ENCODE measurements at places on chromosomes 6 and 20.

- no peak for DNase-seq
Observed at GRCh38 chr20:49319208-49319809, 41.5 kb upstream of the ZNFX1 start.

DNA sequence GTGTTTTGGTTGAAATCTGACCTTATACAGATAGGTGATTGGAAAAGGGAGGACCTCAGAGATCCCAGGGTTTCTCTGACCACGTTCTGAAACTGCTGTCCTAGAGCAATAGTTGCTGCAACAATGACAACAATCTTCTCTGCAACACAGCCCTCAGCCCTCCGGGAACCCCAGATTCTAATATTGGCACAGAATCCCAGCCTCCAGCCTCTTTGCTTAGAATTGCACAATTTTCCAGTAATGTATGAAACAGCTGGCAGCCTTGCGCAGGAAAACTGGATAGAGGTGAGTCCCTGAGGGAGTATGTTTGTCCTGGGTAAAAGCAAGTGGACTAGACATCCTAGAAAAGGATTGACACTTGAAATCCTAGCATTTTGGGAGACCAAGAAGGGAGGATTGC, 30.4 kb upstream of the PNRC1 start:
- no peak for DNase-seq

- peak; percentile 44 for DNase-seq
Observed at GRCh38 chr6:31729515-31729978, 448 bp upstream of the DDAH2 start.

GRCh38 chr6:118867181-118867580, 26.8 kb upstream of the ASF1A start:
- DNase-seq: no peak

DNA sequence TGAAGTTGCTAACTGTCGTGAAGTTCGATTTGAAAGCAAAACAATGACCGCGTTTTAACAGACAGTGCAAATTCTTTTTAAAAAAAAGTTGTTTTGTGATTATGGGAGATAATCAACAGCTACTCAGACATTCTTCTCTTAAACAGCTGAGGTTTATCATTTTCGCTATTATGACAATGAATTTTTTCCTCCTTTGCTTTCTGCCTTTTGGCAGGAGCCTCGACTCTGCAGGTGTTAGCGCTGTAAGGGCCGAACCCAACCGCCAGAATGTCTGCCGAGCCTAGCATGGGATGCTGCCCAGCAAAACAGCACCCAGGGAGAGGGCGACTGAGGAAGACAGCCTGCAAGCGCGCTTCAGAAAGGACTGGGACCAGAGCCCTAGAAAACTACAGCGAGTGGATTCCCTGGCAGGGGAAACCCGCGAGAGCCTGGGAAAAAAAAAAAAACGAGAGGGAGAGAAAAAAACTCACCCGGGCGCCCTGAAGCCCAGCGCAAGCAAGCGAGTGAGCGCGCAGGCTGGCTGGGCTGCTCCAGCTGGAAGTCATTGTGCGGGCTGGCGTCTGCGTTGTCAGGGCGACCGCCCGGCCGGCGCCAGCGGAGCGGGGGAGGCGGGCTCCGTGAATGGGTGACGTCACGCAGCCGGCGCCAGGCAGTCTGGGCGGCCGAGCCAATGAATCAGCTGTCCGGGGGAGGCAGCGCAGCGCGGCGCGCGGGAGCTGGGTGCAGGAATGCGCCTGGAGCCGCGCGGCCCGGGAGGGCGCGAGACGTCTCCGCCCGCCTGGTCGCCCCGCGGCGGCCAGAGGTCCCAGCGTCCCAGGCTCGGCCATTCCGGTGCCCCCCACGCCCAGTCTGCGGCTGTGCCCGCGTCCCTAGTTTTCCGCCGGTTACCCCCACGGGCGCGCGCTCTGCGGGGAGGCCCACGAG, 32.7 kb upstream of the ID4 start:
- peak; percentile 86 for DNase-seq

GRCh38 chr6:110876170-110876773, 1.7 kb downstream of the AMD1 start:
- peak; percentile 16 for DNase-seq

- no peak for DNase-seq
Observed at GRCh38 chr6:118903138-118903537, 9.2 kb downstream of the ASF1A start.

- no peak for DNase-seq
Observed at GRCh38 chr20:63165356-63166192, 50.4 kb downstream of the YTHDF1 start.

GRCh38 chr6:170420791-170421776, 114.5 kb downstream of the FAM120B start:
- no peak for DNase-seq

- DNase-seq: no peak
Observed at GRCh38 chr20:63519668-63520503, 679 bp upstream of the PPDPF start.

- no peak for DNase-seq
Observed at GRCh38 chr20:54158856-54159418, 14.8 kb downstream of the CYP24A1 start.

DNA sequence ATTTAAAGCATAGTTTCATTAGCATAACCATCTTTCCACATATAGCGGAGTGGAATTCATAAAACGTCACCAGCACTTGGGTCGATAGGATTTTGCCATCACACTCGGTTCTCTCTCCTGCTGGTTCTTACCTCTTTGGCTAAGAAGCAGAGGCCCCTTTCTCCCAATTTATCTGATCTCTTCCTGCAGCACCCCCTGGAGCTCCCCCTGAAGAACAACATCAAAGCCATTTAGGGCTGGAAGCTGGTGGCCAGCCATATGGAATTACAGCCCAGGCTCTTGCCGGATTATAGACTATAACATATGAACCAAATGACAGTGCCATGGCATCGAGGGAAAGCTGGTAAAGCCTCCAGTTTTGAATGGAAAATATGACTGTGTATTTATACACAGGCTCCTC, 6.4 kb upstream of the KIF6 start:
- DNase-seq: no peak

DNA sequence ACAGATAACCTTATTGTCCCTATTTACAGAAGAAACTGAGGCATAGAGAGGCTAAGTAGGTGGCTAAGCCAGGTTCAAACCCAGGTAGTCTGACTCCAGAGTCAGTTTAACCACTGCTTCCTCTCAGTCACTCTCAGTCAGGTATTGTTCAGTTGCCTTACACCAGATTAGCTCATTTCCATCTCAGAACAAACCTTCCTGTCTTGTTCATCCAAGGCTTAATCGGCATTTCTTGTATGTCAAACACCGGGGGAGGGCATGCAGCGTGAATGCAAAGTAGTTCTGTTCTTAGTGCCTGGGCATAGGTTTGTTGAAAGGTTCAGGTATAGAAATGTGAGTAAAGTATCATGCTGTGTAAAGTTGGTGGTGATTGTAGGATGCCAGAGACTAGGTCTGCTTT, 51.7 kb downstream of the CTNNBL1 start:
- no peak for DNase-seq

DNA sequence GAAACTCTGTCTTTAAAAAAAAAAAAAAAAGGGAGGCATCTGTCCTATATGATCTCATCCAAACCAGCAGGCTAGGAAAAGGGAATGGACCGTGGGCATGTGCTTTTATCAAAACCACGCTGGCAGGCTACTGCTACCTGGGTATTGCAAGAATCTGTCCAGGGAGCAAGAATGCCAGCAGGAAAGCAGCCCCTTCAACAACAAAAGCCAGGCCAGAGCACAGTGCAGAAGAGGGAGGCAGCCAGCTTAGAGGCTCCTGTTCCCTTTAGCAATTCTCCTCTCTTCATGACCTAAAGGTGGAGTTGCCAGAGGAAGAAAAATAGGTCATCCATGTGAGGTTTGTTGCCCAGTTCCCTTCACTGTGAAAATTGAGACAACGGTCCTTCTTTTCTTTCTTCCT, 18.2 kb downstream of the TBC1D20 start:
- DNase-seq: no peak

GRCh38 chr6:6414931-6415330, 94.5 kb upstream of the F13A1 start:
- no peak for DNase-seq

DNA sequence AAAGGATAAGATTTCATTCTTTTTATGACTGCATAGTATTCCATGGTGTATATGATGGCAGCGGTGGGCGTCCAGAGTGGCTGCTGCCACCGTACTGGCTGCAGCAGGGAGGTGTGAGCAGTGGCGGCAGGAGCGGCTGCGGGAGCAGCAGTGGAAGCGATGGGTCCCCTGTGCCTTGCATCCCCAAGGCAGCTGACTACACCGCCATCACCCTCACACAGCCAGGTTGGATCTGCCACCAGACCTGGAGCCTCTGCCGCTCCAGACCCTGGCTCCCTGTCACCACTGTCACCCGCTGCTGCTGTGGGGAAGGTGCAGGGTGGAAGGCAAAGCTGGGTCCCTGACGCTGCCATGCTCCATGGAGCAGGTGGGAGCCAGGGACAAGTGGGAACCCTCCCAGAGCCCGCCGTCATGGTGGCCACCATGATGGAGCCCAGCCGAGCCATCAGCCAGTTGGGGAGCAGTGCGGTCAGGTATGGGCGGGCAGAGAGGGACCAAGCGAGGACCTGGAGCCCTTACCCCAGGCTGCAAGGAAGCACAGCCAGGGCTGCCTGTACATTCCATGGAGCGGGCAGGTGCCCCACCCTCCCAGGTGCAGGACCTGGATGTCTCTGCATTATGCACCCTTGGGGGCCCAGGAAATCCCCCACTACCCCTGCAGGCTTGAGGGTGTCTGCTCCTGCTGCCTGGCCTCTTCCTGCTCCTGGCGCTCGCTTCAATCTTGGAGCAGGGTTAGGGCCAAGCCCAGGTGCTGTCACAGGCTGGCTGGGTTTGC, 226.1 kb downstream of the OTOR start:
- no peak for DNase-seq

GRCh38 chr6:13687917-13688351, 23.7 kb downstream of the RANBP9 start:
- DNase-seq: no peak

DNA sequence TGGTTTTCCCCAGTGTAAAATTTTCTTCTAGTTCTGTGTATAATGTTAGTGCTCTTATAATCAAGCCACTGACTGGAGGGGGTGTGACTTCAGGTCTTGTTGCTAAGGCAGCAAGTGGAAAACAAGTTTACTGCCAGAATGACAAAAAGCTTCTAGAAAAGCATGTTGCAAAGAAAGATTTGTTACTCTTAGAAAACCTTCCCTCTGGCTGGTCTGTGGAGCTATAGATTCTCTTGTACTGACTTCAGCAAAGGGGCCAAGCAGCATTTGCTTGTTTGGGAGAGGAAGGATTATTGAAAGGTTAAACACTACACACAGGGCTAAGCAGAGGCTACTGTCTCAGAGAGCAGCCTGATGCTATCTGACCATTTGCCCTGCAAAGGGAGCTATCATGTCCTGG, 288.8 kb downstream of the BTBD9 start:
- DNase-seq: no peak

GRCh38 chr6:69973138-69973537, 106.8 kb downstream of the COL19A1 start:
- no peak for DNase-seq

DNA sequence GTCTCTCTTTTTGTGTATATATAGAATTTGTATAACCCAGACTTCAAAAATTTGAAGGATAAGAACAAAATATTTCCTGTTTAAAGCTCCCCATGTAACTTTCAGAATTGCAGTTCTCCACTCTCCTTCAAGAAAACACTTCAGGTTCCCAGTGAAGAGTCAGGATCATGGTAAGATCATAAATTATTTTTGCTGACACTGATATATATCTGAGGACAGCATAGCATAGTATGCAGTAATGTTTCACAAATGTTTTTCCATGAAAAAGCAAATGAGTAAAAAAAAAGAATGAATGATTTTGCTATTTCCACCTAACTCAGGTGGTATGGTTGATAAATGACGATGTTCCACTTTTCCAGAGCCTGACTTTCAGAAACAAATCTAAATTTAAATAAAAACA, 545.6 kb upstream of the EPHA7 start:
- DNase-seq: no peak

DNA sequence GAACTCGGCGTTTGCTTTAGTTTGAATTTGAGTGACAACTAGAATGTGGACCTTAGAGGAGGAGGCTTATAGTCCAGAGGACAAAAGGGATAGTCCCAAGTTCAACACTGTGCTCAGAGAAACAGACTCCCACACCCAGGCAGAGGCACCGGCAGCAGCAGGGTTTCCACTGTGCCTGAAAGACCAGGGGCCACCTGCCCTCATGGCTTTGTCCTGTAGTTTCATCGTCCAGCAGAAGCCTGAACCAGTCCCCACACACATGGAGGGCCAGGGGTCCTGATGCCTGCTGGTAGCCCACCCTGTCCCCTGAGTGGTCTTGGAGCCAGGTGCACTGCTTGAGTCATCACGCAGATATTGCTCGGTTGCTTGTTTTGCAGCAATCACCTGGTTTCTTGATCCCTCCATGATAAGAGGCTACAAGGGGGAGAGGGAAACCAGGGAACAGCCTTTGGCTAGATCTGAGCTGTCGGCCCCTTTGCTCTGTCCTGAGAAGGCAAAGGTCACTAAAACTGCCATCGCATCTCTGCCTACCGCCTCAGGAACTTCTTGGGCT, 7.2 kb upstream of the ACSS1 start:
- no peak for DNase-seq

GRCh38 chr6:126631363-126631762, 291.4 kb downstream of the CENPW start:
- no peak for DNase-seq

DNA sequence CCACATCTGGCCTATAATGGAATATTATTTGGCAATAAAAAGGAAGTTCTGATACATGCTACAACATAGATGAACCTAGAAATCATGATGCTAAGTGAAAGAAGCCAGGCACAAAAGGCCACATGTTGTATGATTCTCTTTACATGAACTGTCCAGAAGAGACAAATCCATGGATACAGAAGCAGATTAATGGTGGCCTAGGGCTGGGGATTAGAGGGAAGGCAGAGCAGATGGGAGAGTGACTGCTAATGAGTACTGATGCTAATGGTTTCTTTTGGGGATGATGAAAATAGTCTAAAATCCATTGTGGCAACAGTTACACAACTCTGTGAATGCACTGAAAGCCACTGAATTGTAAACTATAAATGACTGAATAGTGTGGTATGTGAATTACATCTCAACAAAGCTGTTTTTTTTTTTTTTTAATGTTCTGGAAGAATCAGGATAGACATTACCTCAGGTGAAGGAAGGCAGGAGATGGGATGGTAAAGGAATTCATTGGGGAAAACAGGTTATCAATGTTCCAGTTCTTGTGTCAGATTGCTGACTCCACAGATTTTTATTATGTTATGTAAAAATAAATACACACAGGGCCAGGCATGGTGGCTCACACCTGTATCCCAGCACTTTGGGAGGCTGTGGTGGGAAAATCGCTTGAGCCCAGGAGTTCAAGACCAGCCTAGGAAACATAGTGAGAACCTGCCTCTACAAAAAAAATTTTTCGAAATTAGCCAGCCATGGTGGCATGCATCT, 8.9 kb upstream of the SOX12 start:
- DNase-seq: no peak

DNA sequence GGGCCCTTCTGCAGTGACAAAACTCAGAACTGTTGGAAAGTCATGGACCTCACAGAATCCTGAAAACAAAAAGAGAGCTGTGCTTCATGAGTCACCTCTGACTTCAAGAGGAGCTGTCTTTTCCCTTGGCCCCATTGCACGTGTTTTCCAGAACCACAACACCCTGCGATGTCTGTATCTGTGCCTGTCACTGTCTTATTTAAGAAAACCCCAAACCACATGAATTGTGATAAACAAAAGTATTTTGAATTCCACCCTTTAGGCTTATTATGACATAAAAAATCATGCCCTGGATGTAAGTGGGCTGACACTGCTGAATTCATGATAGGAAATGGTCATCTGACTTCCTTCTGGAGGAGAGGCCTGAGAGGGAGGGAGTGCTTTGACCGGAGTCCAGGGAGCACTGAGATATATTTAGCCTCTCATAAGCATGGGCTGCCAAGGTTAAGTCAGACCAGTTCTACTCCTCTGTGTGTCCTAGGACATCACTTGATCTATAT, 96.4 kb upstream of the DUSP22 start:
- DNase-seq: no peak

All from NCI-H1092 (cell line).